Natural killer cell treated with Interleukin-12 subunit alpha and Interleukin-12 subunit beta and Interleukin-15 and Interleukin-18, amount 100 ng/mL, for 72 hours (primary cell): ENCODE measurements at places on chromosomes 1 and 21. TPM values are rescaled to one million over a fixed set of nuclear protein-coding genes. Genes with fewer than 3 reads are reported as not detected.

- DNase-seq: no peak
Measured at GRCh38 chr1:58983162-58983561, 199.3 kb upstream of the JUN start.

- no peak for DNase-seq
Measured at GRCh38 chr1:230536641-230537155, 105.6 kb upstream of the COG2 start.

- DNase-seq: no peak
Measured at GRCh38 chr1:220119043-220119512, 25.1 kb downstream of the IARS2 start.

ANKRD45 gene
- not detected for total RNA-seq

DNA sequence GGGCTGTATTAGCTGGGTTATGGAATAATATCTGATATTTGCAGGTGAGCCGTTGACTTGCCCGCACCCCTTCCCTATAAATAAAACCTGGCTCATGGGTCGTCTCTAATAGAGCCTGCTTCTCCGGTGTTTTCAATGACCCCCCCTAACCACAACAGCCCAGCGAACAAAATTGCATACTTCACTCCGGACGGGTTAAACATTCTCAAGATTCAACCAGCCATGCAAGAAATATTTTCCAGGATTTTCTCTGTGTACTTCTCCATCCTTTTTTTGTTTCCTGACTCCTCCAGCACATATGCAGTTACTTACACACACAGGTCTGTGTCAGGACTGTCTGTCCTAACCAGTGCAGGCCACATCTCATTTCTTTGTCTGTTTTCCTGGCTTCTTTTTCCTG, 267.7 kb downstream of the ZNF648 start:
- DNase-seq: no peak
